ENCODE measurements at places on chromosomes 2 and 18.

DNA sequence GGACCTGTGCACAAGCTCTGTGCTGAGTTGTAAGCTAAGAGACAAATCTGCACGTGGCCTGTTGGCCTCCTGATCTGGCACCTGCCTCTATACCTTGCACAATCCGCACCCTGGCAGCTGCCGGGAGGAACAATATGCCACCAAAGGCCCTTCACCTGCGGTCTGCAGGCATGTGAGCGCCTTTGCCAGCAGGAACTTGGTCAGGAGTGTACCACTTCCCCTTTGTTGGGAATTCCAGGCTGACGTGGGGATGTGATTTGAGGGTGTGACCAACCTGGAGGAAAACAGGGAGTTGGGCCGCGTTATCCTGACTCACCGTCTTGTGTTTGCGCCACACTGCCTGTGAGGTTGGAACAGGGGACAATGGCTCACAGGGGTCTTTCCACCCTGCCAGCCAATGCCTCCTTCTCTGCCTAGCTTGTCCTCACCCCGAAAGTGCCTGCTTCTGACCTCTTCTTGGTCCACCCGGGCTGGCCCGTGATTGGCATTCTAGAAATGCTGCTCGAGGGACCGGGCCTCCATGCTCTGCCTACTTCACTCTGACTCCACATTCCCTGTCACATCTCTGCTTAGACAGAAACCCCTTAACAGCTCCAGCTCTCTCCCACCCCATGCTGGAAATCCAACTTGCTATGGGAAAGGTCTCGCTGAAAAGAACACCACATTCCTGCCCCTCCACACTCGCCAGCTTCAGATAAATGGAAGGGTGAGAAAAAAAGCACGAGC, 67.1 kb upstream of the MAP4K4 start:
- peak; percentile 90 for DNase-seq

- peak; percentile 22 for DNase-seq
These were observed 319.9 kb downstream of the NBAS start for GRCh38 chr2:15241201-15241600.

GRCh38 chr18:470661-471501, 29.6 kb downstream of the COLEC12 start:
- DNase-seq = no peak

DNA sequence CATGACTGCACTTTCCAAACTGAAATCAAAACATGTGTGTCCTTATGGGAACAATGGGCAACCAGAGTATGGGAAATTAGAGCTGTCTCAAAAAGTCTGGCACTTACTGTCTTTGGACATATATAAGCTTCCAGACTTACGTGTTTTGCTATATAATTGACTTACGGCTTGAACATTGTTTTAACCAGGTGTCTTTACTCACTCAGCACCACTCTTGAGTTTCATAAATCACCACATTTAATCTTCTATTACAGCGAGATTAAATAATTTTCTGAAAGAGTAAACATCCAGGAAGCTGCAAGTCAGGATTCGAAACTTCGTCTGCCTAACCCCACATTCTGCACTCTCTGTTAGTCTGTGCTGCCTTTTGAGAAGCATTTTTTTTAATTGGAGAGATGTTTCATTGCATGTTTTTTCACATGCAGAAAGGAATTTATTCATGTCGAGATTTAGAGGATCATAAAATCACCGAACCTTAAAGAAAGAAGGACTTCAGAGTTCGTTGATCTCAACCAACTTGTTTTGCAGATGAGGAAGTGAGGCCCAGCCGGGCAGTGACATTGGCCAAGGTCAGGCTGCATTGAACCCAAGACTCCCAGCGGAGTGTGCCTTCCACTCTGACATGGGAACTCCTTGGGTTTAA, 137.3 kb downstream of the SETBP1 start:
- no peak for DNase-seq

- DNase-seq = no peak
These were observed 89.6 kb upstream of the UBE2E3 start for GRCh38 chr2:180890781-180891180.

GRCh38 chr2:134413430-134413829, 159.6 kb downstream of the MGAT5 start:
- DNase-seq = no peak

DNA sequence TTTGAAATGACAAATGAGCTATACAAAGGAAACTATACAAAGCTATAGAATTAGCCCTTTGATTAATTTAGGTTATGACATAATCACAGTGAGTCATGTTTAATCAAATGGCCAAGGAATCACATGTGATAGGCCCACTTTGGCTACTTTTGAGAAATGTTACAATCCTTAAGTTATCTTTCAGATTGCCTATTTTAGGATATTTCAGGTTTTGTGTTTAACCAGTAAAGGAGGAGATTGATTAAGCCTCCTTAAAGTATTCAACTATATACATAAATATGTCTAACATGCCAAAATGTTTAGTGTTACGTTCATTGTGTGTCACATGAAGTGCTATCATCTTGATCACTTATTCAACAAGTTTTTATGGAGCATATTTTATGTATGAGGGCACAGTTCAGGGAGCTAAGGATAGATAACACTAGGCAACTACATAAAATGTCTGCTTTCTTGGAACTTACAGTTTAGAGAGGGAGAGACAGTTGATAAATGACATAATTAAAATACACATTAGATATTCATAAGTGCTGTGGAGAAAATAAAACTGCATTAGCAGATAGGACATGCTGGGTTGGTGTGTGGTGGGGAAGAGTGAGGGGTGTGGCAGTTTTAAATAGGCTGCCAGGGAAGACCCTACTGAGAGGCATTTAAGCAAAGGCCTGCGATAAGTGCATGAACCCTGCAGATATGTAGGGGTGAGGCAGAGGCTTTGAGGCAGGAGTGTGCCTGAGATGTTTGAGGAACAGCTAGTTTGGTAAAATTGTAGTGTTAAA, 77.2 kb downstream of the LTBP1 start:
- DNase-seq = no peak

DNA sequence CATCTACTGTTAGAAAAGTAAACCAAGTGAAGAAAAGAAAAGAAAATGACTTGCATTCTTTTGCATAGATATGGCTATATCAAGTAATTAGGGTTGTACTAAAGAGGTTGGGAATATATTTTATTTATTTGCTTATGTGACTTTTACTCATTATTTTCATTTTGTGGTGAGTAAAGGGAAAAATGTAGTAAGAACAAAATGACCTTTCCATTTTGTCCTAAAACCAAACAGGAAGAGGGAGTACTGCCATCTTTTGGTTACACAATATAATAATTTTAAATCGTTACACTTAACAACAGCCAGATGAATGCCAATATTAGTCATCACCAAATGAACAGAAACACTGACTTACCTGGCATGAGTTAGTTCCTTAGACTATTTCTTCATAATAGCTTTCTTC, 47.3 kb upstream of the NDUFV2 start:
- DNase-seq = peak; percentile 52

GRCh38 chr2:213220967-213221603, 63.2 kb upstream of the SPAG16 start:
- DNase-seq = no peak

DNA sequence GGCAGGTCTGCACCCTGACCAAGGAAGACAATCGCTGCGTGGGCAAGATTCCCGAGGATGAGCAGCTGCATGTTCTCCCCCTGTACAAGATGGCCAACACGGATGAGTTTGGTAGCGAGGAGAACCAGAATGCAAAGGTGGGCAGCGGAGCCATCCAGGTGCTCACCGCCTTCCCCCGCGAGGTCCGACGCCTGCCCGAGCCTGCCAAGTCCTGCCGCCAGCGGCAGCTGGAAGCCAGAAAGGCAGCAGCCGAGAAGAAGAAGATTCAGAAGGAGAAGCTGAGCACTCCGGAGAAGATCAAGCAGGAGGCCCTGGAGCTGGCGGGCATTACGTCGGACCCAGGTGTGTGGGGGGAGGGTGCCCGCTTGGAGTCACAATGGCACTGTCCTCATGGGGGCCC, 48.4 kb downstream of the BOLA3 start:
- DNase-seq = no peak

DNA sequence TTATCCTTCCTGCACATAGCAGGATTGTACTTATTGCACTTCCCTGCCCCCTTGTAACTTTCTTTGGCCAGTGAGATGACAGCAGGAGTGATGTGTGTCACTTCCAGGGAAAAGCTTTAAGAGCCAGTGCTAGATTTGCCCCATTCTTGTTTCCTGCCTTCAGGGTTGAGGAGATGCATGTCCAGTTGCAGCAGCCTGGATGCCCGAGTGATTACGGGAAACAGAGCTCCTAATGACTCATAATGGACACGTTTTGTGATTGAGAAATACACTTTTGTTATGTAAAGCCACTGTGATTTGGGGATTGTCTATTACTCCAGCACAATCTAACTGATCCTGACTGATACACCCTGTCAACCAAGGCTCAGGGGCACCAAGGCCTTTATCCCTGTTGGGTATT, 5.0 kb upstream of the TET3 start:
- DNase-seq = no peak

GRCh38 chr2:52844701-52845423, 922.7 kb upstream of the CHAC2 start:
- DNase-seq = no peak

DNA sequence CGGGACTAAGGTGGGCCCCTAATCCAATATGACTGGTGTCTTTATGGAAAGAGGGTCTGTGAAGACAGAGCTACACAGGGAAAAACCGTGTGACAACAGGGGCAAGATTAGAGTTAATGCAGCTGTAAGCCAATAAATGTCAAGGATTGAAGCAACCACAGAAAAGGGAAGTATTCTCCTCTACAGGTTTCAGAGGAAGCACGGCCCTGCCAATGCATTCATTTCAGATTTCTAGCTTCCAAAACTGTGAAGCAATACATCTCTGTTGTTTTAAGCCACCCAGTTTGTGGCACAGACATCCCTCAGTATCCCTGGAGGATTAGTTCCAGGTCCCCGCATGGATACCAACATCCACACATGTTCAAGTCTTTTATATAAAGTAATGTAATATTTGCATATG, 48.8 kb downstream of the SPP2 start:
- no peak for DNase-seq

DNA sequence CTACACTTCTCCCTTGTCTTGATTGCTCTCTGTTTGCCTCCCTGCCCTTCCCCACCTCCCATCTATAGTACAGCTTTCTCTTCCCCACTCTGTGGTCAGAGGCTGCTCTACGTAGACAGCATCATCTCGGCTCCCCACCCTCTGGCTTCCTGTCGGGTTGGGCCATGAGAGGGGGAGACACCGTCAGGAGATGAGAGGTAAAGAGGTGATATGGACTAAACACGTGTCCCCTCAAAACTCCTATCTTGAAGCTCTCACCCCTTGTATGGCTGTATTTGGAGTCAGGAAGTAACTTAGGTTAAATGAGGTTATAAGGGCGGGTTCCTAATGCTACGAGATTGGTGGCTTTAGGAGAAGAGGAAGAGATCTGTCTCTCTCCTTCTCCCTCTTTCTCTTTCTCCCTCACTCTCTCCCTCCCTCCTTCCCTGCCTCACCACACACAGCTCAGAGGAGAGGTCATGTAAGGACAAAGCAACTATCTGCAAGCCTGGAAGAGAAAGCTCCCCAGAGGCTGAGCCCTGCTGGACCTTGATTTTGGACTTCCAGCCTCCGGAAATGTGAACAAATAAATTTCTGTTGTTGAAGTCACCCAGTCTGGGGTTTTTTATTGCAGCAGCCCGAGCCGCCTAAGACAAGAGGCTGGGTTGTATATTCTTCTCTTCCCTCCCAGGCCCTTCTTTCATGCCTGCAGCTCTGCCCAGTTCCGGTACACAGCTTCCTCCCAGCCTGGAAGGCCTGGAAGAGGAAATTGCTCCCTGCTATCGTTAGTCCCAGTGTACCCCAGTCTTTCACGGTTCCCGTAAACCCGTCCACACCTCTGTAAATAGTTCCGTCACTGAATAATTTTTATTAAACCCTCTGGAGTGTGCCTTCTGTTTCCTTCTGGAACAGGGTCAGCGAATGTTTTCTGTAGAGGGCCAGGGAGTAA, 138.0 kb downstream of the AKAIN1 start:
- no peak for DNase-seq

DNA sequence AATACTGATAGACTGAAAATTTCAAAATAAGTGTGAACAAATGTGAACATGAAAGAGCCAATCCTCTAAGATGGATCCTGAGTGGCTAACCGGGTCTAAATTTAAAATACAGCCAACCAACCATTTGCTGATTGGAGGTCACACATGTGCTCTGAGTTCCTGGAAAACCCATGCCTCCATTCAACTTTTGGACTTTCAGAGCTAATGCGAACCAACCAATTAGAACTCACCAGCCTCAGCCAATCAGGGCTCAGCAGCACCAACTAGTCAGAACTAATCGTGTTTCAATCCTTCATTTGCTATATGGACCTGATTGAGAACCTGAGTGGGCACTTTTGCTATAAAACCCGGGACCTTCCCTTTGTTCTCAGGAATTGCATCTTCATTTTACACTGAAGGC, 111.5 kb downstream of the MEP1B start:
- DNase-seq = no peak

DNA sequence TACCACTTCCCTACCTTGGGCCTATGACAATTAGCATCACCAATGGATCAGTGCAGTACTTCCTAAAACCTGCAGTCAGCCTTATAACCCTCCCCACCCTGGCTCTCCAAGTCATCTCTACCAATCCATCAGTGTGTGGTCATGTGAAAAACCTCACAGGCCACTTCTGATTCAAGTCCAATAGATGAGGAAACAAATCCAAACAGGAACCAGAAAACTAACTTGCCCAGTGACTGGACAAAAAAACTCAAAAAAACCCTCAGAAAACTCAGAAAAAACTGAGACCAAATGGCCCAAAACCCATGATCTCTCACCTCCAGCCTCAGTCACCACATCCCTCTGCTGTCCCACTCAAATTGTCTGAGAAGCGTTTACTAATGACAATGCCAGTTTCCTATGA, 43.3 kb downstream of the TGFA start:
- DNase-seq = no peak

GRCh38 chr2:174939046-174939445, 66.1 kb downstream of the CHN1 start:
- DNase-seq = peak; percentile 15

- DNase-seq = no peak
These were observed 211.6 kb downstream of the MCFD2 start for GRCh38 chr2:46704041-46704440.

DNA sequence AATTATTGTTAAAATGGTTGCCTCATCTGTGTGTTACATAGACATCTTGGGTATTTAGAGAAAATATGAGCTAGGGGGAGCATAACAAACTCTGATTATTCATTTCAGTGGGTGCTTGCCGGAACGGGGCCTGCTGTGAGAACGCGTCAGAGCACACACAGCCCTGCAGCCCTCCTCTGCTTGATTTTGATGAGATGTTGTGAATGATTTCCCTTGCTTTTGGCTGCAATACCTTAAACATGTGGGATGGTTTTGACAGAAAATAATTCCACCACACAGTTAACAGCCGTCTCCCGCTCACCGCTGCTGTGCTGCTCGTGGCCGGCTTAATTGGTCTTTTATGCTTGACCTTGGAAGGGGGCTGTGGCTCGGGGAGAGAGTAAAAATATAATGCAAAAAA, 49.9 kb upstream of the TXNDC2 start:
- DNase-seq = no peak

Measured in DMS53 (cell line).